ENCODE measurements at places on chromosomes 4 and X.

GRCh38 chr4:188444500-188444899, 305.3 kb downstream of the TRIML1 start:
- DNase-seq = no peak

GRCh38 chrX:97876697-97877407, 993.1 kb downstream of the RPA4 start:
- no peak for DNase-seq

- DNase-seq = no peak
Observed at GRCh38 chr4:154184238-154184637, 307.4 kb downstream of the DCHS2 start.

DNA sequence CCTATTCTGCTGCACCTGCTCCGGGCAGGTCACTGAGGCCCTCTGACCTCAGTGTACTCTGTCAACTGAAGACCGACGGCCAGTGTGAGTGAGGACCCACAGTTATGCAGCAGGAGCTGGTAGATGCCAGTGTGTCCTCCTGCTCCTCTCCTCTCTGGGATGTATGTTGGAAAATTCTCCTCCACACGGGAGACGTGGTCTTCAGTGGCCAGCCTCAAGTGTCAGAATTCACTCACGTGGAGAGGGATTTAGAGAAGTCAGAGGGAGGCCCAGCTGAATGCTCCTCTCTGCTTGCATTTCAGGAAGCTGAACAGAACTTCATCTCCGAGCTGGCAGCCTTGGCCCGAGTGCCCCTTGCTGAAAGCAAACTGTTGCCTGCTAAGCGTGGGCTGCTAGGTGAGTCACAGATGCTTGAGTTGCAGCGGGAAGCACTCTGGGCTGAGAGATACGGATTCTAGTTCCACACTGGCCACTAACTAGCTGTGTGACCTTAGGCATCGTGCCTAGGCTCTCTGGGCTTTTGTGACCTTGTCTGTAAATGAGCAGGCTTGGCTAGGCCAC, 83.6 kb downstream of the CRMP1 start:
- no peak for DNase-seq

DNA sequence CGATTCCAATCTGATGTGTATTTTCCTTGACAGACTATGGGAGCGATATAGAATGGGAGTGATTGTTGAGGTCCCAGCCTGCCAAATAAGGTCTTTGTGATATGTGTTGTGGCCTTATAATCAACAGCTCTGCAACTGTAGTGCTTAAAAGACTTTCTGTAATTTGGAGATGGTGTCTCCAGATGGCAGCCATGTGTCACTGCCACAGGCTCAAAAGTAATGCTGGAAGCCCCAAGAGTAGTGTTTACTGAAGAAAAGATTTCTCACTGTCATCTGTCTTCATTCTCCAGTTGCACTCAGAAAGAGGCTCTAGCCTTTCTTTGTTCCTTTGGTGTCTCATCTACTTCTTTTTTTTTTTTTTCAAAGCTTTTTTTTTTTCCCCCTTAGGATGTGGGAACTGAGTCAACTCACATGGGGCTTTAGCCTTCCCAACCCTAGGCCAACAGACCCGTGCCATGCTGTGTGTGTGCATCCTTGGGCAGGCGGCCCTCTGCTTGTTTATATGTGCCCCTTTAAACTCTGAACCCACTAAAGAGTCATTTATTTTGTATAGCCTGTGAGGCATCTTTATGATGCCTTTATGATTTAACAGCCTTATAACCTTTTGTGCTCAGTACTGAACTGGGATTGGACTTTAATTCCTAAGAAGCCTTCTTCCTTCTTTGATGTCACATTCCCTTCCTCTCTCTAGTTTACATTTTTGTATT, 15.6 kb downstream of the SRPX2 start:
- DNase-seq = no peak

GRCh38 chrX:48086082-48086481, 14.6 kb upstream of the ZNF630 start:
- no peak for DNase-seq

DNA sequence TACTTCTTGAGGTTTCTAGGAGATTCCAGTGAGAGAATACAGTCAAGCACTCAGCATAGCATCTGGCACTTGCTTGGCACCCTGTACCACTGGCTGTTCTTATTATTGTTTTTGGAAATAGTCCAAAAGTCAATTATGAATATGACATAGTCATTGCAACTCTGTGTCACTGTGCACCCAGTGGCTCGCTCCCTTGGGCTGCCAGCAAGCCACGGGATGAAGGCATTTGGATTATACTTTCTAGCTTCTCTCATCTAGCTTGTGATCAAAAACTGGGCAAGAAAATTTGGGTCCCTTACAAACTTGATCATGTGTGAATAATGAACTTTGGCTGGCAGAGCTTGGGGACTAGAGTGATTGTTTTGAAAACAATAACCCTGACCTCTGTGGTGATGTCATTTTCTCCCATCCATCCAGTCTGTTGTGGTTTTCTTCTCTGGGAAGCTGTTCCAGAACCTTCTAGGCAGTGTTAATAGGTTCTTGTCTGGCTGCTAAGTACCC, 32.7 kb upstream of the LIMCH1 start:
- DNase-seq = no peak

- no peak for DNase-seq
Observed at GRCh38 chrX:13898083-13898482, 81.2 kb upstream of the GPM6B start.

DNA sequence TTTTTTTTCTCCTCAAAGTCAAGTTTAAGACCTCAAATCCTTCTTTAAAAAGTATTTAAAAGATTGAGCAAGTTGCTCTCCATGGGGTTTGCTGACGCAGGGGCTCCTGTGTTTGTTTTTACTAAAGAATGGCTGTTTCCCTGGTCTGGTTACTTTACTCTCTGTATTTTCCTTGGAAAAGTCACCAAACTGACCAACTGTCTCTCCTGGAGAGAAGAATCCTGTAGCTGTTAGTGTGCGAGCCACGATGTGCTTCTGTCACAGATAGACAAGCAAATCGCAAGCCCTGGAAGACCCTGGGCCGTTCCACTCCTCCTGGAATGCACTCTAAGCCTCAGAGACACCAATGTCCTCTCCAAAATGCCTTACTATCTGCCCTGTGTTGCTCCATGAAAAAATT, 212.1 kb downstream of the CHIC2 start:
- no peak for DNase-seq

DNA sequence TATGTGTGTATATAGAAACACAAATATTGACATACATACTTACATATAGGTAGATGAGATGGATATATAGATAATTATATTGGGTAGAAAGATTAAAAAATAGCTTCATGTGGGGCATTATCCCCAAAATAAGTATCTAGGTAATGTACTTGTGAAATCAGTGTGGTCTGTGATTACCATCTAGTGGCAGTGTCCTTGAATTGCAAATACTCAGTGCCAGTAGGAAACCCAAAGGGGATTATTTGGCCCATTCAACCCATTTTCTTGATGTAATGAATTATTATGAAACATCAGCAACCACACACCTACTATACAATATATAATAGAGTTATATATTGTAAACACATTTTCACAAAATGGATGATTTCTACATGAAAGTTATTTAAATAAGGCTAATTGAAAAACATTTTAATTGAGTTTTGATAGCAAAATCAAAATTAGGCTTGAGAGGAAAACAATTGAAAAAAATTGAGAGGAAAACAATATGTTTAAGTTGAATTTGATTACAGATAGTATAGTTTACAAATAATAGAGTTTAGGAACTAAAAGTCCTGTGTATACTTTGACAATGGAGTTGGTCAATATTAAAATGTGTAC, 389.4 kb downstream of the GALNTL6 start:
- DNase-seq = no peak

Measured in activated naive CD4-positive, alpha-beta T cell treated with Interleukin-2 at 50 U/mL for 16 hours (primary cell).